Activated CD4-positive, CD25-positive, alpha-beta regulatory T cell treated with anti-CD3 and anti-CD28 coated beads, Interleukin-2, amount 50 U/mL, for 72 hours (primary cell): ENCODE measurements at places on chromosomes 1 and 21.

GRCh38 chr1:115748401-115749150 lies 19.9 kb downstream of the CASQ2 start:
- DNase-seq, result no peak

GRCh38 chr1:34621916-34622315 lies 132.9 kb upstream of the GJB5 start:
- no peak for DNase-seq

DNA sequence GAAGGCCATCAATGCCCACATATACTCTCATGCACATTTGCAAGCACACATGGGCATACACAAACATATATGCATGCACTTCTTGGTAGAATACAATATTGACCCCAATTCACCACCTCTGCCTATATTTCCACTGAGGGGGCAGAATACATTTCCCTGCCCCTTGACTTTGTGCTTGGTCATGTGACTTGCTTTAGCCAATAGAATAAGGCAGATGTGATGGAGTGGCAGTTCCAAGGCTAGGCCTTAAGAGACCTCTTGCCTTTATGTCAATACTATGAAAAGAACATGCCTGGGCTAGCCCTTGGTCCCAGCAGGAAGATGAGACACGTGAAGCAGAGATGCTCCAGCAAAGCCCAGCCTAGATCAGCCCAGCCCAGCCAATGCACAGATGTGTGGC lies 66.0 kb upstream of the GRIK3 start:
- no peak for DNase-seq

- peak; percentile 81 for DNase-seq
Measured at GRCh38 chr1:50968158-50968820, 1.8 kb upstream of the CDKN2C start.

DNA sequence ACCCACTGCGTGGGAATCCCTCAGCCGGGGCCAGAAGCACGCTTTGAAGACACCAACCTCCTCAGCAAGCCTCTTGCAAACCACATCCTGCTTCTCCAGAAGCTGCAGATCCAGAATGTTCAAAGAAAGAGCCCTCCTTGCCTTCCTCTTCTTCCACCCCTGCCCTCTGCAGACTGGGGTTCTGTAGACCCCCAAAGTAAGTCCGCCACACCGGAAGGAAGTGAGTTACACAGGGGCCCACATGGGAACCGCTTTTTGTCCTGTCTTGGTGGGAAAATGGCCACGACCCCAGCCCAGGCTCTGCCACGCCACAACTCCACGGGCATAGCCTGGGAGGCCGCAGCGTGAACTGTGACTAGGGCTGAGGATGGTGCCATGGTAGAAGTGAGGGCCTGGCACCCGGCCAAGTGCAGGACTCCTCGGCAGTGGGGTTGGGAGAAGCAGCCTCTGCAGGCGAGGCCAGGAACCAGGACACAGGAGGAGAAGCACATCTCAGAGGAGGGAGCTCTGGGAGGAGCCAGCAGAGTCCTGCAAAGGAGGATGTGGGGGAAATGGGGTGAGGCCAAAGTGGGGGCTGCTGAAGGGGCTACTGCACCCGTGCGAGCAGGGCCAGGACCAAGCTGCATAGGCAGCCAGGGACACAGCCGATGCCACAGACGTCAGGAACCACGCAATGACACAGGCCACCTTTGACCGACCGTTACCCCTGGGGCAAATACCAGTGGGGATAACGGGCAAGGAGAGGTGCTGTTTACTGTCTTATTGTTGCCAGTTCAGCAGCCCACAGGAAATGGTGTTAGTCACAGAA lies 30.9 kb downstream of the PDE9A start:
- DNase-seq, result peak; percentile 57

- no peak for DNase-seq
Measured at GRCh38 chr1:110248746-110249145, 38.6 kb downstream of the KCNC4 start.

DNA sequence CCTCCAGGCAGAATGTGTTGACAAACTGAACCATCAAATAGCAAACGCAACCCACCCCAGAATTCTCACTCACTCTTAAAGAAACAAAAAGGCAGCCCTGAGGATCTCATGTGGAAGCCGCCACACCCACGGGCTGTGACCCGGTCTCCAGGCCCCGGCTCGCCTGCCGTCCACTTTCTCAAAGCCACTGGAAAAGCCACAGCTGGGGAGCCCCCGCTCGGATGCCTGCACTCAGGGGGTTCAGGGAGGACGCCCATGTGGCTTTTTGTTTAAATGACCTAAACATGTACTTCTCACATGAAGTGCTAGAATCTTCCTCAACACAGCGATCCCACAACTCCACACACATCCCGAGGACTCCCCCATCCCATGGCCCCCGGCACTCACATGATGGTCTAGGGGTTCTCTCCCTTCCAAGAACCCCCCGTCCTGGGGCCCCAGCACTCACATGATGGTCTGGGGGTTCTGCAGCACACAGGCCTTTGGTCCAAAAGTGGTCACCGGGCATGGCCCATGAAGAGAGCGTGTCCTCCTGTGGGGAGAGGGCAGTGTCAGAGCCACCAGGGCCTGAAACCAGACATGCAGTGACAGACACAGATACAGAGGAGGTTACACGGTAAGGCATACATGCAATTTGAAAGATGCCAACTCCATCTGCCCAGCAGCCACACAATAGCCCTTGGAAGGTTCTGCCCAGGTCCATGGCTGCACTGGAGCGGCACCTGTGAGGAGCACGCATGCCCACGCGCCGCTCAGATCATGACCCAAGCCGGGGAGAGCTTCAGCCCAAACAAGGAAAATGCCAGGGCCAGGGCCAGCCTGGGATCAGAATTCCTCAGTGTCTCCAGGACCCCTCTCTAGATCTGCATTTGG lies 16.5 kb downstream of the NADK start:
- DNase-seq, result no peak

- no peak for DNase-seq
Measured at GRCh38 chr1:205668951-205669340, 11.4 kb downstream of the SLC45A3 start.

DNA sequence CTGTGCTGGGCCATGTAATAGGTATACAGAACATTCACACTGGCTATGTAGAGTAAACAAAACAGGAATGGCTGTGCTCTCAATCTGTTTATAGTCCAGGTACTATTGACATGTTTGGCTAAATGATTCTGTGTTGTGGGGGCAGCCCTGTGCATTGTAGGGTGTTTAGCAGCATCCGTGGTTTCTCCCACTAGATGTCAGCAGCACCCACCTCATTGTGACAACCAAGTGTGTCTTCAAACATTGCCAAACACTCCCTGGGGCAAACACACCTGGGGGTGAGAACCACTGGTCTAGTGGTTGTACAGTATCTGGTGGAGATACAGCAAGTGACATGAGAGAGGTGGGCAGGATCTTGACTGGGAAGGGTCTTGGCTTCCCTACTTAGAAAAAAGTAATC lies 80.4 kb upstream of the SPATA6 start:
- no peak for DNase-seq

- no peak for DNase-seq
Measured at GRCh38 chr1:117598489-117598888, 7.4 kb upstream of the TENT5C start.

DNA sequence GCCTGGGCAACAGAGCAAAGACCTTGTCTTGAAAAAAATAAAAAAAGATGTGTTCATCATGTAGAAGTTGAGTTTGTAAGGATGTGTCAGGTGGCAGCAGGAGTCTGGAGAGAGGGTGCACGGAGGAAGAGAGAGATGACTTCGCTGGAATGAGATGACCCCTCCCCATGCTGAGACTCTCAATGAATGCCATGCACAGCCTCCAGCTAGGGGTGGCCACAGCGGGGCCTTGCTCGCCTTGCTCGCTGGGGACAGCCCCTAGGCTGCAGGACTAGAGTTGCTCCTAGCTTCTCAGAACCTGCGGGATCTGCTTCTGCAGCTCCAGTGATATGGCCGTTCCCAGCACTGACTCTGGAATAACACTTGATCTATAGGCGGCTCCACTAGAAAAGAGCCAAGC lies 6.6 kb upstream of the C2CD2 start:
- no peak for DNase-seq

DNA sequence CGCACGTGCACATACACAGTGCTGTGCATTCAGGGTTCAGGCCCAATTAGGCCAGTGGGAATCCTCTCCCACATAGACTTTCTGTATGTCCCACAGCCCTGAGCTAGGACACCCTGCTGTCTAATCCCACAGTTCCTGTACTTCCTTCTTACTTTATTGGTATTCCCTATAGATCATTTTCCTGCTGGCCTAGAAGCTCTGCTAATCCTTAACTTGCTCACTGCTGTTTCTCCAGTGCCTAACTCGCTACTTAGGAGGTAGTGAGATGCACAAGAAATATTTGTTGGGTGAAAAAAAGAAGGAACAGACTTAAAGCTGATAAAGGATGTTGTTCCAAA lies 34.1 kb upstream of the FHAD1 start:
- DNase-seq, result no peak

DNA sequence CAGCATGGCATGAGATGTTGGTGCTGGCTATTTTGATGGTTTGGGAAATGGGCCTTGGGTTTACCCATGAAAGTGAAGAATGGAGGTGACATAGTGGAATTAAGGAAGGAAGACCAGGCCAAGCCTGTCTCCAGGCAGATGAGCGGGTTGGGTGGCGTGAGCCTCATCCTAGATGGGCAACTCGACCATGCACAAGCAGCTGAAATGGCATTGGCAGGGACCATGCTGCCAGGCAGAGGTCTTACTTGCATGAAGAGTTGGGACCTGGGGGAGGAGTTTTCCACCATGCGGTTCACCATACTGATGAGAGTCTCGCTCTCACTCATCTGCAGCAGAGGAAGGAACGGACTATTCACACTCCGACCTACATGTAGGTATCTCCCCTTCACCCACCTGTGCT lies 37.5 kb upstream of the GOLT1A start:
- no peak for DNase-seq

DNA sequence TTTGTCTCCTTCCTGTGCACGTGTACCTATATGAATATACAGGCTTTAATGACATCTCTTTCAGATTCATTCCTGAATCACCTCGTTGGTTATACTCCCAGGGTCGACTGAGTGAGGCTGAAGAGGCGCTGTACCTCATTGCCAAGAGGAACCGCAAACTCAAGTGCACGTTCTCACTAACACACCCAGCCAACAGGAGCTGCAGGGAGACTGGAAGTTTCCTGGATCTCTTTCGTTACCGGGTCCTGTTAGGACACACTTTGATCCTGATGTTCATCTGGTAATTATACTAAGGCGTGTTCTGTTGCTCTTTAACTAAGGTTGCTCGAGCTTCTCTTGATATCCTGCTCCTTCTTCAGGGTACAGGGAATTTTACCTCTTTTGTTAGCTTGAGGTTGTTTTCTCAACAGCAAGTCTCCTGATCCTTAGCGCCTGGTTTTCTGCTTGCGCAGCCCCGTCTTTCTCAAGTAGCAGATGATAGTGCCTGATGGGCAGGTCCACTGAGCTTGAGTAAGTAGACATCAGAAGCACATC lies 55.1 kb downstream of the SLC22A15 start:
- DNase-seq, result no peak

DNA sequence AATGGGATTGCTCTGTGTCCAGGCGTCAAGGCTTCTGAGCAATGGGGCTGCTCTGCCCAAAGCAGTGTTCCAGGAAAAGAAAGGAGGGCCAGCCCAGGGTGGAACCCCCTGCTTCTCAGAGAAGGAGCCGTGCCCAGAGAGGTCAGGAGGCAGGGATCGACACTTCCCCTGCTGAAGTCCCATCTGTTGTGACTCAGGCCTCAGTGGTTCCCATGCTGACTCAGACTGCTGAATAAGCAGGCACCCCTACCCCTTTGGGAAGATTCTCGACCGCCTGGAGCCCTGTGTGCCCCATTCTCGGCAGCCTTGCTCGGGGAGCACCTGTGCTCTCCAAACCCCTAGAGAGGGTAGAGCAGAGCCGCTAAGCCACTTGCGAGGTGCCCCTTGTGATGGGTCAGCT lies 23.9 kb downstream of the PKP1 start:
- no peak for DNase-seq

DNA sequence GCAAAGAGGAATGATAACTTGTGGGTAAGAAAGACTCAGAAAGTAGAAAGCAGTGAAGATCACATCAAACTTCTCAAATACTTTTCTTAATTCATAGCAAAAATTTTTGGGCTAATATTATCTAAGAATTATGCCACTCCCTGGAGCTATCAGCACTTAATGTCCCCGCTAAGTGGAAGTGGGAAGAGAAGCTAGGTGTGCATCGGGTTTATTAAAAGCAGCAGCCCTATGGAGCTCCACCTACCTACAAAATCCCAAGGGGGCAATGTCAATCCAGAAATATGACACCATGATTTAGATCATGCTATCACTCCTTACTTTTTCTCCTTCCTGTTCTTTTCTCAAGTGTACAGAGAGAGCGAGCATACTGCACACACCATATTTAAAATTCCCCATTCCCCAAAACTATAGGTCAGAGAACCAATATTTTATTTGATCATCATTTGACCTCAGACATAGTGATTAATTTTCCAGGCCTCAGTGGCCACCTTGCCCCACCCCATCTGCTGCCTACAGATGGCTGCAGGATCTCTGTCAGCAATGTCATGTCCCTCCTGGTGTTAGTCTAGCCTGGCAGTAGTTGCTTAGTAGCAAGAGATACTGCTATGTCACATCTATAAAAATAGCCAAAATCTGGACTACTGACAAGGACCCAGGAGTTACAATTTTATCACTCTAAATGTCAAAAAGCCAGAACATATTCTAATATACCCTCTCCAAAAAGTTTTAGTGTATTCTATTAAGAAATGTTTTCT lies 66.6 kb downstream of the MAP3K21 start:
- no peak for DNase-seq

DNA sequence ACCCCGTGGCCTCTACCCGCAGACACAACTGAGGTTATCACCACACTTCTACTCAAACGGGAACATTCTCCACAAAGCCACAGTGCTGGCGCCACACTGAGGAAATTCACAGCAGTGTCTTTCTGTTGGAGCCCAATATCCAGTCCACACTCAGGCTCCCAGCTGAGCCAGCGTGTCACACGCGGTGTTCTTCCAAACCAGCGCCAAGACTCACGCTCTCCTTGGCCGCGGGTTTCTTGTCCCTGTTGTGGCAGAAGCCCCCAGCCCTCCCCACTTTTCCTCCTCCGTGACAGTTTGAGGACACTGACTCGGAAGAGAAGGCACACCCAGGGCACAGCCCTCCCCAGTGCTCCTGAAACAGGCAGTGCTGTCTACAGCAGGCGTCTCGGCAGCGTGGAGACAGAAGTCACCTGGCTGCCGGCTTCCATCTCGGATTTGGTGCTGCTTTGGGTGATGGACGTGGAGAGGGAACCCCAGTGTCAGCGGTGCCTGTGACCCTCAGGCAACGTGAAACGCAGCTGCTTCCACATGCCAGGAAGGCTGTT lies 35.4 kb upstream of the AGPAT3 start:
- DNase-seq, result no peak
